Fibroblast of the aortic adventitia (primary cell): ENCODE measurements at places on chromosomes 12 and 14. TPM values are rescaled to one million over a fixed set of nuclear protein-coding genes. Genes with fewer than 3 reads are reported as not detected.

Gene OASL
- 0.33 TPM in 1 of 2 replicates, not detected in the other for total RNA-seq

DNA sequence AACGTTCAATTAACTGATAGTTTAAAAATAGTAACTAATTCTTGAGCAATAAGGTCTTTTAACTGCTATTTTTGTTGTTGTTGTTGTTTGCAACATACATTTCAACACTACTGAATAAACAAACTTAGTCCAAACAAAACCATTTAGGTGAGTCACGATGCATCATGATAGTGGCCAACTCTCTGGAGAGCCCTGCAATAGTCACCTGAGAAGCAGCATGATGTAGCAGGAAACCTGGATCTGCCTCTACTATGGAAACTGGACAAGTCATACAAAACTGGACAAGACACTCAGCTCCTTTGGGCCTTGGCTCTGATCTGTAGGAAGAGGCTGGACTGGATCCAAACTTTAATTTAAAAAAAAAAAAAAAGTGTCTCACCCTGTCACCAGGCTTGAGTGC lies 117.3 kb downstream of the MED13L start:
- no peak for DNase-seq

DNA sequence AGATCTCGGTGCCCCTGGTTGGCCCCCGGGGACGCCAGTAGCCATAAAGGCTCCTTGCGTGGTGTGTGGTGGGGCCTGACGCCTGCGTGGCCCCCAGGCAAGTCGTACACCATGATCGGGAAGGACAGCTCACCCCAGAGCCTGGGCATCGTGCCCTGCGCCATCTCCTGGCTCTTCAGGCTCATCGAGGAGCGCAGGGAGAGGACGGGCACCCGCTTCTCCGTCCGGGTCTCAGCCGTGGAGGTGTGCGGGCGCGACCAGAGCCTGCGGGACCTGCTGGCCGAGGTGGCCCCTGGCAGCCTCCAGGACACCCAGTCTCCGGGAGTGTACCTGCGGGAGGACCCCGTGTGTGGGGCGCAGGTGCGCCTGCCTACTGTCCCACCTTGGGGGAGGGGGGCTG lies 34.5 kb downstream of the KIF26A start:
- no peak for DNase-seq

- no peak for DNase-seq
Measured at GRCh38 chr12:93167841-93168492, 209.8 kb upstream of the NUDT4 start.

DNA sequence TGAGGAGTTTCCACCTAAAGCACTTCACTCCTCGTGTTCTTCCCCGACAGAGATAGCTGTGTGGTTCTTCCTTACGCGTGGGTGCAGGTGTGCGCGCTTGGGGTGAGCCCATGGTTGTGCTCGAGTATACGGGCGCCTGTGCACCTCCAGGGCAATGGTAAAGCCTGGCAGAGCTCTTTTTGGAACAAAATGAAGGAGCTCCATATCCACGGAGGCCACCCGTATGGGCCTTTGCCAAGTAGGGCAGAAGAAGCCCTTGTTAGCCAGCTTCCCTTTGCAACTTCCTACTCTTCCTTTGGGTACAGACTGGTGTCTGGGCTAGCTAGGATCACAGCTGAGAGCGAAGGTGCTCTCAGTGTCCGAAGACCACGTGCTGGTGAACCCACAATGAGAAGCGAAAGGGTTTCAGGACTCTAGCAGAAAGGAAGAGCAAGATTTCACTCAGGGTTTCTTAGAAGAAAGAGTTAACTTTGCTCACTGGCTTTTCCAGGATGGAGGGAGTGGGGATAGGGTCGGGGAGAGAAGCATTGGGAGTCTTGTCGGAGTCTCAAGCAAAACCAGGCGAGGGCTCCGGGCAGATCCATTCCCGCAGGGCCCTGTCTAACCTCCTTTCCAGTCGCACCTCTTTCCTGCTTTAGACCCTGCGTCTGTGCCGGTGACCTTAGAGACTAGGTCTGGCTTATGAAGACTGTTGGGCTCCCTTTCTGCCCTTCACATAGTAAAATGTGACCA lies 960 bp upstream of the LRFN5 start:
- DNase-seq: peak; percentile 53

DNA sequence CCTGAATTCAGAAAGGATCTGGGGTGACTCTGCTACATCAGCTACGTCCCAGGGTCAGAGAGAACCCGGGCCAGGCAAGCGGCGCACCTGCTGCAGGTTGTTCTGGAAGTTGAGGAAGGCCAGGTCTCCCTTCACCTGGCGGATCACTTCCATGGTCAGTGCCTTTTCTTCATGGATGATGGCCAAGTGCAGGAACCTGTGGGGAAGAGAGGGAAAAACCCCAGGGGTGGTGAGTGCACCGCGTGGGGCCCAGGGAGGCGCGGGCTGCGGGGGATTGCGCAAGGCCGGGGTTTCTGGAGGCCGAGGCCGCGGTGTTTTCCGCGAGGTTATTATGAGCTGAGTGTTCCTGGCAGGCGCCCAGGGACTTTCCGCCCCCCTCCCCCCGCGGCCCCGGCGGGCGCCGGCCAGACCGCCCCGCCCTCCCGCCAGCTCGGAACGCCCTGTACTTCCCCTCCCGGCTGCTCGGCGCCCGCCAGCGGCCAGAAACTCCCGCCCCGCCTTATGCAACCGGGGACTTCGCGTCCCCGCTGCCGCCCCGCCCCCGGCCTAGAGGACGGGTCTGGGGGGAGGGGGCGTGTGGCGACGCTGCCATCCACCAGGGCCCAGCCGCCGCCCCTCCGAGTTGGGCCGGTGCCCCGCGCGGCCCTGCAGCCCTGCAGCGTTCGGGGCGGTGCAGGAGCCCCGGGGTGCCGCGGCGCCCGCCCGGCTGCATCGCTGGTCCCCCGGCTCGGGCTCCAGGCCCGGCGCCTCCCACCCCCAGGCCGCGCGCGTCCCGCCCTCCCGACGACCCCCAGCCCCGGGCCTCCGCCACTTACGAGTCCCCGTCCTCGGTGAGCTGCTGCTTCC lies 723 bp downstream of the NFKBIA start:
- DNase-seq: peak; percentile 94

GRCh38 chr12:38903596-38903995 lies 1.8 kb downstream of the CPNE8 start:
- no peak for DNase-seq

GRCh38 chr12:79871621-79872020 lies 63.3 kb downstream of the PPP1R12A start:
- no peak for DNase-seq

DNA sequence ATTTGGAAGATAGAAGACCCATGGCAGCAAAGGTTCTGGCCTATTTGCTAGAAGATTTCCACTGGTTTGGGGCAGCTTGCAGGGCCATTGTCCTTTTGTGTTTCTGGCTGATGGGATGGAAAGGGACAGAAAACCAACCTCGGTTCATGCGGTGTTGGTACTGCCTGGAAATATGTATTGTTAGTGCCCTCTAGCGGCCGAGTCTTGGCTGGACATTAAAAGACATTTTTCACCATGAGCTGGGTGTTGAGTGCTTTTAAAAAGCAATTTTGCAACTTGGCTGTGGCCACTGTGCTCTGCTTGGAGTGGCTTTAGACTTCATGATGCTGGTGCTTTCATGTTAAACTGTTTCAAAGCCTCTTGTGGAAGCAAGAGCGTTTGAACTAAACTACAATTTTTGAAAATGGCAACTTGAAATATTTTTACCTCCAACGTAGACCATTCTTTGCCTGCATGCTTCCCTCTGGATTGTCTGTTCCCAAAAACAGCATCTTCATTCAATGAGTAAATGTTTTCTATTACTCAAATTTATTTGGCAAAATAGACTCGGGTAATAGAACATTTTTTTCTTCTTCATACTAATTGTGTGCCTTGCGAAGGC lies 102.7 kb upstream of the TBX5 start:
- peak; percentile 79 for DNase-seq

- no peak for DNase-seq
Measured at GRCh38 chr12:92989715-92990484, 60.8 kb upstream of the EEA1 start.

GRCh38 chr12:91326058-91327027 lies 143.7 kb upstream of the DCN start:
- DNase-seq: peak; percentile 90
